ENCODE measurements at places on chromosomes 6 and 20. TPM values are rescaled to one million over a fixed set of nuclear protein-coding genes. Genes with fewer than 3 reads are reported as not detected.

DXO gene
- 16.1 TPM for total RNA-seq

KIAA1755 gene
- total RNA-seq: not detected

ZBP1 gene
- not detected for total RNA-seq

IGF2R gene
- total RNA-seq: 39.2 TPM

PRSS16 gene
- 7.6 TPM for total RNA-seq

RBL1 gene
- total RNA-seq: 6.9 TPM

IL17A gene
- not detected for total RNA-seq

SMOC2 gene
- 0.33 TPM for total RNA-seq

C20orf204 gene
- total RNA-seq: 0.74 TPM

CASS4 gene
- 0.21 TPM for total RNA-seq

JAG1 gene
- total RNA-seq: 145 TPM

GJA10 gene
- not detected for total RNA-seq

PAK5 gene
- total RNA-seq: 0.14 TPM

GINS1 gene
- total RNA-seq: 15.2 TPM

GLP1R gene
- total RNA-seq: not detected

DDX43 gene
- total RNA-seq: 0.07 TPM

GGTLC1 gene
- not detected for total RNA-seq

C20orf202 gene
- total RNA-seq: 0.05 TPM

CEP57L1 gene
- 17.6 TPM for total RNA-seq

MMP24OS gene
- total RNA-seq: 15.9 TPM

FBXO9 gene
- 34.2 TPM for total RNA-seq

TGM2 gene
- total RNA-seq: 10.0 TPM

Measured in airway epithelial cell (primary cell).